Putamen (tissue), 1 donor: ENCODE measurements at places on chromosomes 16 and 17.

DNA sequence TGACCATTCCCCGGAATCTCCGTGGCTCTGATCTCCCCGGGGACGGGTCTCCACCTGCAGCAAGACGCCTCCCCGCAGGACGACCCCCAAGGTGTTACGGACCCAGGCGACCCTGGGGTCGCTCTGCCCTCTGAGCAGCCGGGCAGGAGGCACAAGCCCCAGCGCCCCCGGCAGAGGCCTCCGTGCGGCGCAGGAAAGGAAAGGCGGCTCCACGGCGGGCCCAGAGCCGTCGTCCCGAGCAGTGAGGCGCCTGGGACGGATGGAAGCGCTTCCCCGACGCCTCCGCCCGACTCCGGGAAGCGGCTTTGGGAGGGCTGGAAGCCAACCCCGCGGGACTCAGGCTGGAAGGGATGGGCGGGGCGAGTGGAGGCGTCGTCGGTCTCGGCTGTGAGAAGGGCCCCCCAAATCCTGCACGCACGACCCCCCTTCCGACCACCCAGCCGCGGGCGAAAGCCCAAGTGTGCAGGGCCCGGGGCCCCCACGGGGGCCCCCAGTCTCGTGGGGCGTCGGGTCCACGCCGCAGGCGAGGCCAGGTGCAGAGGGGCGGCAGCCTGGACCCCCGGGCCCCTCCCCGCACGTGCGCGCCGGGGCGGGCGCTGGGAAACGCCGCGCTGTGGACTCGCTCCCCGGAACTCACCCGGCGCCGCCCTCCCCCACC, 32.7 kb upstream of the RPH3AL start:
- DNase-seq, result no peak

GRCh38 chr17:42781639-42782165, 1.3 kb downstream of the WNK4 start:
- no peak for DNase-seq

- no peak for DNase-seq
Measured at GRCh38 chr17:1197781-1198490, 18.2 kb upstream of the ABR start.

DNA sequence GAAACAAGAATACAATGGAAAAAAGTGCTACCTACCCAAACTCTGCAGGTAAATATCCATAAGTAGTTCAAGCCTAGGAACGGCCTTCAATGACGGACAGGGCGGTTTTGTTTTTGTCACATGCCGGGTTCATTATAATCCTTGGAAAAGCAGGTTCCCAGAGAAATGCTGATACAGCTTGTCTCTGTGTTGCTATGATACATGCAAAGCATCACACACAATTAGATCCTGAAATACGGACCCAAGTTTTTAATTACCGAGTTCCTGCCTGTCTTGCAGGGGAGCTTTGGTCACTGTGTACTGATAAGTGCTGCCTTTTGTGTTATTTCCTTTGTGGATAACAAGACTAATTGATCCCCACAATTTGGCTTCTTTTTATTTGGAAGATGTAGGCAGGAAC, 217.4 kb downstream of the HAPSTR1 start:
- no peak for DNase-seq

DNA sequence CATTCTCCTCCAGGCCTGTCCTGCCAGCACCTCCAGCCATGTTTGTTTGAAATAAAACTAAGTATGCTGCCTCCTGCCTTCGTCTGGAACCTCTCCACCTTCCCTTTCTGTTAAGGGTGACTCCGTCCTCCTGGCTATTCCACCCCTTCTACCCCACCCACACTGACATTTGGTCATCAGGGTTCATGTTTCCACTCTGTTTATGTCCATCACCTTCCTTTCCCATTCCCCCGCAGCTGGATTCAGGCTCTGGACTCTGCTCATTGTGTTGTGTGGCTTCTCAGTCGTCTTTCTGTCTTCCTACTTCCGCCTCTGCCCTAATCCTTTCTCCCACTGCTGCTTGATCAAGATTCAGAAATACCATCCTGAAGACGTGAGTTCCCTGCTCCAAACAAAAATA, 28.6 kb downstream of the EPN2 start:
- DNase-seq, result no peak

GRCh38 chr16:11315510-11315909, 29.7 kb upstream of the RMI2 start:
- DNase-seq, result no peak

GRCh38 chr16:73448970-73449369, 401.0 kb upstream of the ZFHX3 start:
- DNase-seq, result no peak

DNA sequence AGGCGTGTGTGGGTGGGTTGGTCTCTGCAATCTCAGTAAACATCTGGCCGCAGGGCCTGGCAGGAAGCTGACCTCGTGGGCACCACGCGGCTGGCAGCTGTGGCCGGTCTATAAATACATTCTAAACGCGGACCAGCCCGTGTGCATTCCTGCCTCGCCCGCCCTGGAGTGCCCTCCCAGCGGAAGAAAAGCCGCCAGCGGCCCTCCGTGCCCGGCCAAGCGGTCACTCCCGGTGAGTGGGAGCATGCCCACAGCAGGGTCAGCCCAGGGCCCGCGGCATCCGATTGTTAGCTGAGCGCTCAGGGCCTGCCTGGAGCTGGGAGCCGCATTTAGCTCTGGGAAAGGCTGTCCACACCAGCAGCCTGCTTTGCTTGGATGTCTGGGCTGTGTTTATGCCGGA, 10.3 kb downstream of the ZNF469 start:
- DNase-seq, result no peak

GRCh38 chr17:38742411-38743308, 5.5 kb downstream of the PCGF2 start:
- no peak for DNase-seq

DNA sequence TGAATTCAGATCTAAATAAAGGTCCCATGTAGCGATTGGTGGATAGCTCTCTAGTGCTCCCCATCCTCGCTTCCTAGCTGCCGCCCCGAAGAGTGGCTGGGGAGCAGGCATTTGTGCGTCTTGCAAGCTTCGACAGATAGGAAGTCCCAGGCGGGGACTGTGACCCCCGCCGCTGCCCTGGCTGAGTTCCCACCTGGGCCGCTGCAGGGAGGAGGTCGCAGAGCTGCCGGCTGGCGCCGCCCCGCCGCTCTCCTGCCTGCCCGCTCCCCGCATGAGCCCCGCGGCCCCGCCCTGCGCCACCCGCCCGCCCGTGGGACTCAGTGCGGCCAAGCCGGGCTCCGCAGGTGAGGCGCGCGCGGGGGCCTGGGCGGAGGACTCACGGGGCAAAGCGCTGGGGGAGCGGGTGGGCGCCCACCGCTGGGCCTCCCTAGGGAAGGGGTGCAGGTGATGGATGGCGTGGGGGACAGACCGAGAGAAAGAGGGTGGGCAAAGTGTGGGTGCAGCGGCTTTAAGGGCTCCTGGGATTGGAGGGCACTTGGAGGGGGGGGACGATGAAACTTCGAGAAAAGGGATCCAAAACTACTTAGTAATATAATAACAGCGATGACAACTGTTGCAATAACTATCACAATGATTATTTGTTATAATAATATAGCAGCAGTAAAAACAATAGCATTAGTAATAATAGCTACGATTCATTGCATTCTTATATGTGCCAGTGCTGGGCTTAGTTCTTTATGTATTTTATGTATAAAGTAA, at the start of gene OTOA:
OTOA (plus strand) TSS at position 80 of the 759 bp plus-strand sequence. CDS start 14,547 bp downstream, outside the sequence.
- no peak for DNase-seq

DNA sequence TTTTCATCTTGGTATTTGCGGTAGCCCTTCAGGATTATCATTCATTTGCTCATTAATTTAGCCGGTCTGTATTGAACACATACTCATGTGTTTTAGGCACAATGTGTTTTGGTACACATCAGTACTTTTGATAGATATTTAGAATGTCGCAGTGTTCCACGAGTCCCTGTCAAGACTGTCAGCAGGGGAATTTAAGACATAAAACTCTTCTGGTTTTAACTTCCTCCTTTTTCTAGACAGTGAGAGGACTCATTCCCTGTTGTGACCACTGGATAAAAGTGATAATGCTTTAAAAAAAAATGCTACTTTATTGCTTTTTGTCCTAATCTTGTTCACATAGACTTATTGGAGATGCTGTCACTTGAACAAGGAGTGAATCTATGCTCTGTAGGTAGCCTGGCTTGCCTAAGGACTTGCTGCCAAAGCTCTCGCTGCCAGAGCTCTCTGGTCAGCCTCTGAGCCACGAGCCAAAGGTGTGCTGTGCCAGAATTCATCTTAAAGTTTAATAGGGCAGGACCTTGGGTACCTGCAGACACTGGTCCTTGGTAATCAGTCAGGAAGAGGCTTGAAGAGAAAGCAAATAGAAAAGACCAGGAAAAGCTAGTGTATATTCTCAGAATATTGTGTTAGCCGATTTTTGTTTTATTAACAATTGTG, 5.4 kb downstream of the DCAF7 start:
- DNase-seq, result no peak

- DNase-seq, result no peak
Measured at GRCh38 chr16:13702614-13703013, 217.3 kb upstream of the ERCC4 start.

- no peak for DNase-seq
Measured at GRCh38 chr16:66850115-66850815, 6.1 kb downstream of the CA7 start.

DNA sequence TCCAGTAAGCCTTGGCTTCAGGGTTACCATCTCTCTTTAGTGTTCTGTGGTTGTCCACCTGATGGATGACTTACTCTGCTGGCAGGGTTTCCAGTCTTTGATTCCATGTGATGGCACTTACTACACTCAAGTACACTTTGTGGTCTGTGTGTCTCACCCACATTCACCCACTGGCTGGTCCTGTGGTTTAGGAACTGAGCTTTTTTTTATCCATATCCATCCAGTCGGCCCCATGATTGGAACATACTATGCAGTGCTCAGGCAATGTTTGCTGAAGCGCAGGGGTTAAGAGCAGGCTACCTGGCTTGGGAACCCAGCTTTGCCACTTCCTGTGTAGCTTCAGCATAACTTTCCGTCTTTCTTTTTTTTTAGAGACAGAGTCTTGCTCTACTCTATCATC, 2.8 kb upstream of the FUS start:
- no peak for DNase-seq

DNA sequence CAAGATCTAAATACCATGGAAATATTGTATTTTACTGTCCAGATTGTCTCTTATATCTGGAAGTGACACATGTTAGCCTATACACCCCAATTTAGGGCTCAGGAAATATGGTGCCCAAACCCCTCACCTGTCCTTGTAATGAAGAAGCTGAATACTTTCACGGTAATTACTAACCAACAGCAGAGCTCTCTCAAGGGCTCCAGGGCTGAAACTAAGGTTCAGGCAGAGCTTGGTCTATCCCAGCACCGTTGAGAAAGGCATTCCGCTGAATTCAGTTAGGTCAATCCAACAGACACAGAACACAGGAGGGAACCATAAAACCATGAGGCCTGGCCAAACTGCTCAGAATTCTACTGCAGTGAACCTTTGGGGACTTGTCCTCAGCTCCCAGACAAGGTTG, 14.9 kb downstream of the MYO18A start:
- no peak for DNase-seq

DNA sequence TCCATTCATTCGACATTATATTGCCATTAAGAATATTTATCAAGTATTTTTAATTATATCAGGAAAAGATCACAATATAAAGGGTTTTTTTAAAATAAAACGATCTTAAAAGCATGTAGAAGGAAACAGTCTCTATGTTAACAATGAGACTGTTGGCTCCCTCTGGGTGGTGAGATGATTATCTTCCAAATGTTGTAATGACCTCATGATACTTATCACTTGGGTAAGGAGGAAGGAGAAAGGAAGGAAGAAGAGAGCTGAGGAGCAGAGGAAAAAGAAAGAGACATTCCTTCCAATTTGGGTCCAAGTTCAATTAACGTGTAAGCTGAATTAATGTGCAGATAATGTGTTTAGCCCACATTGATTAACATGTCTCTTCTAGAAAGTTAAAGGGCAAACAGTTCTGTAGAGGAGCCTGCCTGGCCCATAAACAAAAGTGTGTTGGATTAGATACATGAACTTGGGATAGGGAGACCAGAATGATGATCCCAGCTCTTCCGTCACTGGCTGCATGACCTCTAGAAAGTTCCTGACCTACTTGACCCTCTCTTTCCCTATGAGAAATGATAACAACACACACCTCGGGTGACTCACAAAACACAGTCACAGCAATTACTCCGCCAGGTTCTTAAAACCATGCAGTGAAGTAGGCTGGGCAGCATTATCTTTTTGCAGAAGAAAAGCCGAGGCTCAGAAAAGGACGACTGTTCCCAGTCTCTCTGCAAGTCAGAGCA, 32.0 kb downstream of the PIMREG start:
- DNase-seq, result no peak

GRCh38 chr17:74055508-74056160, 147.8 kb upstream of the RPL38 start:
- DNase-seq, result no peak

- DNase-seq, result no peak
Measured at GRCh38 chr17:72970797-72971196, 121.7 kb downstream of the SLC39A11 start.

DNA sequence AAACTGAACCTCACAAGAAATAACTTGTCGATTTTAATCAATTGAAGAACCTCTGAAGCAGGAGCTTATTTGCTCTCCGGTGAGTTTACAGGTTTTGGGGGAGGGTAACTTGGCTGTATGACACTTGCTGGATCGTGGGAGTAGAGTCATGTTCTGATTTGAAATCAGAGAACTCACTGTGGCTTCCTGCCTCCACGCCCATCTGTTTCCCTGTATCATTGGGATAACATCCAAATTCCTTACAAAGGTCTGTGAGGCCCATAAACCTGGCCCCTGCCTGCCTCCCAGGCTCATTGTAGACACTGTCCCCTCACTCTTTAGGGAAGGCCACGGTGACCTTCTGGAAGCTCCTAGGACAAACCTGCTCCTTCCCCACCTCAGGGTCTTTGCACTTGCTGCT, 48.3 kb downstream of the C17orf67 start:
- DNase-seq, result no peak

- DNase-seq, result no peak
Measured at GRCh38 chr17:21204935-21205334, 9.0 kb downstream of the TMEM11 start.

DNA sequence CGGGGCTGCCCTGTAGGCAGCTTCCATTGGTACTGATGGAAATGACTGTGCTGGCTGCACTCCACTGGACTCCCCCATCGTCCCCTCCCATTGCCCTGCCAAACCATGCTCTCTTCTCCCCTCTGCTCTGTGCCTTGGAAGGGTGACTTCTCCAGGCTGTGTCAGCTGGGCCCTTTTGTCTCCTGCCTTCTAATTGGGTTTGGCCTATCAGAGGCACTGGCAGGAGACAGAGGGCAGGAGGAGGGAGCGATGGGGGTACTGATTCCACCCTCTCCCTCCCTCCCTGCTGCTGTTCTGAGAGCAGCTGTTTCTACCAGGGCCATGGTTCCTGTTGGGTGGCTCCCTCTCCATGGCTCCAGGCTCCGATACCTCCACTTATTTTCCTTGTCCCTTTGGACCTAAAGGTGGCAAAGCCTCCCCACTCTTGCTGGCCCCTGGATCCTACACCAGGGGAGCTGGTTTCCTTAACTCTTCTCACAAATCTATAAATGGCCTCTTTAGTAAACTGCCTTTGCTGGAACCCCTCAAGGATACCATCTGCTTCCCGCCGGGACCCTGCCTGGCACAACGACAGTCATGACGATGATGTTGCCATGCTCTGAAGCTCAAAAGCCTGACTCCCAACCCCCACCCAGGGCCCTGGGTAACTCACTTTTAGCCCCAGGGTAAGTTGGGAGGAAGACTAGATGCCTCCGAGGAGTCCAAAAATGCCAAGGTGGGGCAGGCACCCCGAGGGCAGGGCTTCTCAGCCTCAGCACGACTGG, 123.8 kb upstream of the RPL38 start:
- no peak for DNase-seq

- no peak for DNase-seq
Measured at GRCh38 chr16:65176603-65177002, 54.7 kb upstream of the CDH11 start.

- DNase-seq, result no peak
Measured at GRCh38 chr17:965311-965989, 14.1 kb downstream of the NXN start.
